ENCODE measurements at places on chromosomes 13 and 19.

- peak; percentile 63 for DNase-seq
Observed at GRCh38 chr19:48635263-48635965, 1.8 kb downstream of the DBP start.

- peak; percentile 79 for DNase-seq
Observed at GRCh38 chr19:4328243-4328990, 10.2 kb downstream of the STAP2 start.

DNA sequence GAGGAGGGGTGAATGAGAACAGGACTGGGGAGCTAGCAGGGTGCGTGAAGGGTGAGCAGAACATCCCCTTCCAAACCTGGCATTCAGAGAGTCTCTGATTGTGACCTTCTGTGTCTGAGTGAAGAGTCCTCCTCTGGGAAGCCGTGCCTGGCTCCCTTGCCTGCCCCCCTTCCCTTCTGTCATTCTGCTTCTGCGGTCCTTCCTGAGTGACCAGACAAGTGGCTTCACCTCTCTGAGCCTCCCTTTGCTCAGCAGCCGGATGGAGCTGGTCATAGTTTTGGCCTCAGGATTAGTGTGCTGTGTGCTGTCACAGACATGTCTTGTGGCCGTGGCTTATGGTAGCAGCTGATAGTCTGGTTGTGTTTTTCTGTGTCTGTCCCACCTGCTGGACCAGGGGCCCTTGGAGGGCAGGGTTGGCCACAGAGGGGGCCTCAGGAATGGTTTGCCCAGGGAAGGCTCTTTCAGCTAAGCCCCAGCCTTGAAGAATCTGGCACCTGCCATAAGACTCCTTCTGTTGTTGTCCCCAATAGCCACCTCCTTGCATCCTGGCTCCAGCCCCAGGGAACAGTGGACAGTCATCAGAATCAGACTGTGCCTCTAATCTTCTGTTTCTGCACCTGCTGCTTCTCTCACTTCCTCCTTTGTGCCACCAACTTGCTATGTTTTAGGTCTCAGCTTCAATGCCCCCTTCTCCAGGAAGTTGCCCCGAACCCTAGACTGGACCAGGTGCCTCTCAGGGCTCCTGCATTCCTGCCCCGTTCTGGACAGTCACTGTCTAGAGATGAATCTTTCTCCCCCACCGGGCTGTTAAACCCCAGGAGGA, 5.9 kb downstream of the CLPTM1 start:
- no peak for DNase-seq

- no peak for DNase-seq
Observed at GRCh38 chr19:38868551-38868950, 9.5 kb downstream of the RINL start.

- DNase-seq = no peak
Observed at GRCh38 chr19:375395-376110, 31.0 kb upstream of the MIER2 start.

DNA sequence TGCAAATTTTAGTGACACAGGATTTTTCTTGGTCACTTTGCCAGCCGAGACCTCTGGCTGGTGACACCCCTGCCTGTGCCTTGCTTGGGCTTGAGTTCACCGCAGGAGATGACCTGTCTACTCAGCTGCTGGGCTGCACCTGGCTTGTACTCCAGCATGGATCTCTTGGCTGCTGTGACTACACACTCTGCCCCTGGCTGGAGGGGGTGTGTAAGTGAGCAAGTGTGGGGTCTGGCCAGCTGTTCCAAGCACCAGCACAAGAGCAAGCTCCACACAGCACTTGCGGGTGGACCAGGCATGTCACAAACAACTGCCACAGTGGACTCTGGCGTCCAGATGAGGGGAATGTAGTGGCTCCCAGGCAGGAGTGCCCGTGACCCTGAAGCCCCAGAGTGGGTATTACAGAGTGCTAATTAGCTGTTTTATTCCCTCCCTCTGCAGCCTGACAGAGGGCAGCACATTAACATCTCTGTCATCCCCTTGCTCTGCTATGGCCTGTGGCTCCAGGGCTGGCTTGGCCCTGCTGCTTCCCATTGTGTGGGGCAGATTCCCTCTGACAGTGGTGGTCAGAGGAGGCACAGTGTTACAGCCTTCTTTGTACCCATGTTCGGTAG, 1387.2 kb downstream of the OLFM4 start:
- no peak for DNase-seq

DNA sequence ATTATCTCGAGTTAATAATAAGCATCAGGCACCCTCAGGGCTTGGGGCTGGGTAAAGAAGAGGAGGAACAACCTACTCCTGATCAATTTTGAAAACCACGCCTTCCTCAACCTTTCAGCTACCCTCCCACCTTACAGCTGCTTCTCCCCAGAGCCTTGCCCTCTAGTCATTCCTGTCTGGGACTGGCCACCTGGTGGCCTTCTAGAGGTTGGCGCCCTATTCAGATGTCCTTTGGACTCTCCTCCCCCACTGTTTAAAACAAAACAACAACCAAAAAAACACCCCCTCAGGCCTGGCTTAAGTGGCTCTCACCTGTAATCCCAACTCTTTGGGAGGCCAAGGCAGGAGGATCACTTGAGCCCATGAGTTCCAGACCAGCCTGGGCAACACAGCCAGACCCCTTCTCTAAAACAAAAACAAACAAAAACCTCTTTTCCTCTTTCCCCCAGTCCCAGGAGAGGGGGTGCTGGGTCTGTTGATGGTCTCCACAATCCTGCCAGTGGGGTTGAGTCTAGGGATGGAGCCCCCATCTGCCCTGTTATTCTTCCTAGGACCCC, 62.3 kb downstream of the CCDC70 start:
- no peak for DNase-seq

DNA sequence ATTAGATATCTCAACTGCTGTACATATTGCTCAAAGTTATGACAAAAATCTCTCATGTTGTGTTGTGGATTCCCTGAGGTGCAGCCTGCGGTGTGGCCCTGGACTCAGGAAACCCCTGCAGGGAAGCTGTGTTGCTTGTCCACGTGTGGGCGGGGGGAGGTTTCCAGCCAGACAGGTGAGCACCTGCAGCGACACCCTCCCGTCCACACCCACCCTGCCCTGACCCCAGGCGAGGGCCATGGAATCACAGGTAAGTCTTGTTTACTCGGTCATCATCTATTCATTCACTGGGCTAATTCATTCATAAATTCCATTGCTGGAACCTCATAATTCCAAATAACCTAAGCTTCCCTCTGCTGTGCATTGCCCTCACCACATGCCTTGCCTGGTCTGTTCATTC, 14.1 kb downstream of the PLPP2 start:
- no peak for DNase-seq

DNA sequence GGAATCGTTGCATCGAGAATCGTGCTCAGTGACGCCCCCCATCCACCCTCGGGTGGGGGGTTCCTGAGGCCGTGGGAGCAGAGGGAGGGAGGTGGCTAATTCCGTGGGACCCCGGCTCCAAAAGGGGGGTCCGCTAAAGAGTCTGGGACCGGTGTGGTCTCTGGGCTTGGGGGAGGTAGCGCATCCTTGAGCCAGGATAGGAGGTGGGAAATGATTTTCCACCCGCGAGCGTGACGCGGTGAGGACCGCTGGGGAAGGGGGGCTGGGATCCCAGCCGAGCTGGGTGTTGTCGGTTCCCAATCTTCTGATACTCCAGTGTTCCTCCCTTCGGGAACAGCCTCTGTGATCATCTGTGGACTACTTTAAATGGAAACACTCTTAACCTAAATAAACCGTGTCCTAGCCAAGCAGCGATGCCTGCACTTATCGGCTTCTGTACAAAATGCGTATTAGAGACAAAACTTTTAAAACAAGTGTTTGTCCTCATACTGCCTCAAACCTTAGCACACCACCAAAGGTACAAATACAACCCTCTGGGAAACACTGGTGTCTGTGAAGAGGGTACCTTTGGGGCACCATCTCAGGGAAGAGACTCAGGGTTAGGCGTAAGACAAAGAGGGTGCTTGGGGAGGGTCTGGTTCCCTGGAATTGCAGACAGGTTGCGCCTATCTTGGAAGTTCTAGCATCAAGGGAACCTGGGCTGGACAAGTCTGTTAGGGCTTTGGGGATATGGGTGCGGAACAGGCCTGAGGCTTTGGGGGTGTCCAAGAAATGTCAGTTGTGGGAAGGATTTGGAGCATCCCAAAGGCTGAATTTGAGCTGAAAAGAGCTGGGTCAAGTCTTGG, 16.0 kb downstream of the KCNC3 start:
- no peak for DNase-seq

DNA sequence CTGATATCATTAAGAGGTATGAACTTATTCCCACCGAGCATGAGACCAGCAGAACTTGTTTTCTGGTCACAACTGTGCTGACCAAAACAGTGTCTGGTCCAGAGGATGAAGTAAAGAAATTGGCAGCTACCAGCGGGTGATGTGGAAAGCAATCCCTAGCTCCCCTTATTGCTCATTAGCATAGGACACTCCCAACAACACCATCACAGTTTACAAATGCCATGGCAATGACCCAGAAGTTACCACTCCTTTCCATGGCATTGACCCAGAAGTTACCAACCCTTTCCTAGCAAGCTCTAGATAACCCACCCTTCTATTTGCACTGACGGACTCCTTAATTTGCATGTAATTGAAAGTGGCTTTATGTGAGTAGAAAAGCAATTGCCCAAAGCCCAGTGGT, 1856.1 kb downstream of the OLFM4 start:
- DNase-seq = no peak

DNA sequence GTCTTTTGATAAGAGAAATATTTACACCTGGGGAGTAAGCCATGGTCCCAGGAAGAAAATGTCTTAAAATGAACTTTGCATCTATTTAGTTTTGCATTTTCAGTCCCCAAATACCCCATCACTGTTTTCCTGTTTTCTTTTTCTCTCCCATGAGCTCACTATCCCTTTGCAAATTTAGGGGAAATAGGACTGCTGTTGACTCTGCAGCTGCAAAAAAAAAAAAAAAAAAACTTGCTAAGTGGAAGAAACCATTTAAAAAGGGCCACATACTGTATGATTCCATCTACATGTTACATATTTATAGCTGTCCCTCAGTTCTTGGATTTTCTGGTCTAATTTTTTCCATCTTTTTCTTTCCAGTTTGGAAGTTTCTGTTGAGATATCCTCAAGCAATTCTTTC, 98.2 kb upstream of the SERP2 start:
- no peak for DNase-seq

DNA sequence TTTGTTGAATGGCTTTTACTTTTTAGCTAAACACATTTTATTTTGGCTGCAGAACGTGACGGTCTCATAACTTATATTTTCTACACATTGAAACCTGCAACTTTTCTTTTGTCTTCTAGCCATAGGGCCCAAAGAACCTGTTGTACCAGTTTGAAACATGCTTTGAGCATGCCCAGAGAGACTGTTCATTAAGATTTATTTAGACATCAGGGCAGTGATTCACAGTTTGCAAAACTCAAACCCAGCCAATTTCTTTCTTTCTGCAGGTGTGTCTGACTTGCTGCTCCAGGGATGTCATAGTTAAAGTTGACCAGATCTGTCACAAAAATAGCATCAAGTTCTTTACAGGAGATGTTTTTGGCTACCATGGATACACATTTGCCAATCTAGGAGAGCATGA, 22.0 kb downstream of the SAE1 start:
- DNase-seq = no peak

- DNase-seq = no peak
Observed at GRCh38 chr13:101554420-101555125, 102.1 kb downstream of the ITGBL1 start.

DNA sequence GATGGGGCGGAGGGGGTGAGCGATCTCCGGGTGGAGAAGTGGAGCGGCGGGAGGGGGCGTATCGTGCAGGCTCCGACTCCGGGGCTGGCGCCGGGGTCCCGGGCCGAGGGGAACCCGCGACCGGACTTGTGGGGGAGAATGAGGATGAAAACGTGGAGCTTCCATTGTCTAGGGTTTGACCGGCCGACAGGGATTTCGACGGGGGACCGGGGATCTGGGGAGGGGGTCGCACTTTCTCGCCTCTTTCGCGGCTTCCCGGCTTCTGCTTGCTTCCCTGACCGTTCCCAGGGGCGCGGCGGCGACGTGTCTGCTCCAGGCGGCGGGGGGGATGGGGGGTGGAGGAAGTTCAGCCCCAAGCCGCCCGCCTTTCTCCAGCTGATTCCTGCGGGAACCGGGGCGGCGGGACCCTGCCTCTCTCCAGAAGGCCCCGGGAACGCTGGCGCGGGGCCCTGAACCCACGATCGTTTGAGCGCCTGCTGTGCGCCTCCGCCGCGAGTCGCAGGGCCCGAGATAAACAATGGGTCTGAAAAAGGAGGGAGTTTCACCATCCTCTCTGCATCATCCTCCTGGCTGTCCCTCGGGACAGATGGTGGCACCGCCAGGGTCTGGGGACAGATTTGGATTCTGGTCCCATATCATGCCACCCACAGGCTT, 790 bp downstream of the TPM4 start:
- no peak for DNase-seq

GRCh38 chr13:73995736-73996135, 138.5 kb downstream of the KLF12 start:
- DNase-seq = no peak

GRCh38 chr13:84896128-84896527, 903.1 kb downstream of the SLITRK6 start:
- no peak for DNase-seq

GRCh38 chr19:20151617-20152145, 15.3 kb upstream of the ZNF486 start:
- no peak for DNase-seq

DNA sequence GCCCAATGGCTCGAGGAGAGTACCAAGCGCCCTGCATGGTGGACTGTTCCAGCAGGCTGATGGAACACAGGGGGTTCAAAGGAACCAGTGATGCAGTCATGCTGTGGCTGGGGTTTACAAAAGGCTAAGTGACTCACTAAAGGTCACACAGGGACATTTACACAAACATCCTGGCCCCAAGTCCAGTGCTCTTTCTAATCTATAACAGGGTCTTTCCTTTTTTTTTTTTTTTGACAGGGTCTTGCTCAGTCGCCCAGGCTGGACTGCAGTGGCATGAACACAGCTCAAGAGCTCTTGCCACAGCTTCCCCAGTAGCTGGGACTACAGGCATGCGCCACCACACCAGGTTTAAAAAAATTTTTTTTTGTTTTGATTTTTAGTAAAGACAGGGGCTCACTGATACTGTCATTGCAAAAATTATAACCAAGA, 2.8 kb upstream of the SLC25A15 start:
- DNase-seq = no peak

DNA sequence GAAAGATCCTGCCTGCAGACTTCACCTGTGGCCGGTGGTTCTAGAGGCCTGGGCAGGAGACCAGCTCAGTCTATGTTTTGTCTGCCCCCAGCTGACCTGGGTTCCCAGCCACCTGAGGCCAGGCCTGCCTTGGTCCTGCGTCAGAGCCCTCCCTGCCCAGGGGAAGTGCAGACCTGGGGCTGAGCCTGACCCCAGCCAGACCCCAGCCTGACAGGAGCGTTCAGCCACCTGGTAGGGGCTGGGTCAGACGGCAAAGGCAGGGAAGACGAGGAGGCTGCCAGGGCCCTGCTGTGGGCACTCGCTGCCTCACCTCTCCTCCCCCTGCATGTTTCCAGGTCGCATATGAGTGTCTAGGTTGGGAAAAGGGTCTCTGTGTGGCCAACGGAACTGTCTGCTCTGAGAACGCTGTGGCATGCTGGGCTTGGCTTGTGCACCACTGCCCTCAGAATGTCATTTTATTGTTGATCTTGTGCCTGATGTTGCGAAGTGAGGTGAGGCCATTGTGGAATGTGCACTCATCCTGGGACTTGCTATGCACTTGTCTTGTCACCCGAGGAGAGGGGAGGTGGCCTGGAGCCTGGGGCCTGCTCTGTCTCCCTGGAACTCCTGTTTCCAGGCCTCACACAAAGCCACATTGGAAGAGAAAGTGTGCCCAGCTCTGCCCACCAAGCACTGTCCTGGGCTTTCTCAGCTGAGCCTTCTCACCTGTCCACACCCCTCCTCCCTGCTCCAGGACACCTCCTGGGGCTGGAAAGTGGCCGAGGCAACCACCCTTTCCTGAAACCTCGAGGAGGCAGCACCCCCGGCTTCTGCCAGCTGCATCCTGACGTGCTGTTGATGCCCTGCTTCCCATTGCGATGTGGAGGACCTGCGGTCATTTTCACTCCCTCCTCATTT, 15.2 kb upstream of the MCF2L start:
- DNase-seq = no peak
